ENCODE measurements at places on chromosomes 4 and X. TPM values are rescaled to one million over a fixed set of nuclear protein-coding genes. Genes with fewer than 3 reads are reported as not detected.

Gene HTR2C
- total RNA-seq = 1.7 TPM

Gene ZNF157
- total RNA-seq = 1.4 TPM

Gene VMA21
- total RNA-seq = 111 TPM

Gene UGT2B10
- total RNA-seq = not detected

DNA sequence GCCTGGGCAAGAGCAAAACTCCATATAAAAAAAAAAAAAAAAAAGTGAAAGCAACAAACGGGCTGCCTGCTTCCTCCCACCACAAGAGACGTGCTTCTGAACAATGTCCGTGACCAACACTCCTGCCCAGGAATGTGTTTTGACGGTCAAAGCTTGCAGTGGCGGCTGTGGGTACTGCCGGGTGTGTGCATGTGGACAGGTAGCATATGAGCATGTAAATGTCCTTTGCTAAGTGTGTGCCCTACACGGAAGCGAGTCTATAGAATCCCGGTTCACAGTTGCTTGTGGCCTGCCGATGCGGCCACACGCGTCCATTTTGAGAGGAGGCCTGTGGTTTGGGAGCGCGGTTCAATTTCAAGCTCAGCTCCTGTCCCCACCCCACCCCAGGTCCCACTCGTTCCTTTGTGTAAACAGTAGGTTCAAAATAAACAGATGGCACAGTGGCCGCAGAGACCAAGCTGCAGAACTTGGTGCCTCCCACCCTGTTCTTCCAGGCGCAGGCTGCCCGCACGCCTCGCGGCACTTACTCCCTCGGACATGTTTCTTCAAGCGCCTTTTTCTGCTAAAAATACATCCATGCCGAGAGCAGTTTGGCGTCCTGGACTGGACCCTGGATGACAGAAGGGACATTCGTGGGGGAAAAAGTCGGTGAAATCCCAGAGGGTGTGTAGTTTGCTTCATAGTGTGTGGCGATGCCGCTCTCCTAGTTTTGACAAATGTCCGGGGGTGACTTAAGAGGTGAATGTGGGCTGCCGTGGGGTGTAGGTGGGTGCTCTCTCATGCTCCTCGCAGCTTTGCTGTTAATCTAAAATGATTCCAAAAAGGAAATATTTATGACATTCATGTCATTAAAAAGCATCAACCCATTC, 11.5 kb upstream of the NKX1-1 start:
- H3K4me1 ChIP-seq = peaks cover 7% of the 10 kb centered on the region
- H3K36me3 ChIP-seq = no peaks in the 10 kb centered on the region
- DNase-seq = no peak
- no peak overlapping the region for H3K27ac ChIP-seq

Gene WFS1
- 8.8 TPM for total RNA-seq

Gene HTRA3
- 2.3 TPM for total RNA-seq

Gene VCX2
- not detected for total RNA-seq

DNA sequence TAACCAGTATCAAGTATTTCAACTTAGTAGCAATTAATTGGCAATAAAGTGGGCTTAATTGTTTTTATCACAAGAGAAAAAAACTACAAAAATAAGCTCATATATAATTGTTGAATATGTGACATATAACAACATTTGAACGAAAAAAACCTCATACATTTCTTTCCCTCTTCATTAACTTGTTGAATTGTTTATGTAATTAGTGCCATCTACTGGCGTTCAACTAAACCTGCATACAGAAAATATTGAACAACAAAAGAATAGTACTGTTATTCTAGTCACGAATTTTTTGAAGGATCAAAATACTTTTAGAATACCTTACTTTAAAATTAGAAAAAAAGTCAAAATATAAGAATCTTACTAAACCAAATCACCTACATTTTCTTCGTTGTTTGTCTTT, 586.5 kb upstream of the FTHL17 start:
- no peaks in the 10 kb centered on the region for H3K36me3 ChIP-seq
- DNase-seq = no peak
- H3K27me3 ChIP-seq = no peaks in the 10 kb centered on the region
- H3K4me3 ChIP-seq = no peak overlapping the region
- no peaks in the 10 kb centered on the region for H3K4me1 ChIP-seq

GRCh38 chr4:6427439-6428090, 44.8 kb downstream of the PPP2R2C start:
- no peak overlapping the region for H3K4me3 ChIP-seq
- H3K4me1 ChIP-seq = no peaks in the 10 kb centered on the region
- no peaks in the 10 kb centered on the region for H3K27me3 ChIP-seq
- DNase-seq = peak; percentile 59
- H3K36me3 ChIP-seq = no peaks in the 10 kb centered on the region

DNA sequence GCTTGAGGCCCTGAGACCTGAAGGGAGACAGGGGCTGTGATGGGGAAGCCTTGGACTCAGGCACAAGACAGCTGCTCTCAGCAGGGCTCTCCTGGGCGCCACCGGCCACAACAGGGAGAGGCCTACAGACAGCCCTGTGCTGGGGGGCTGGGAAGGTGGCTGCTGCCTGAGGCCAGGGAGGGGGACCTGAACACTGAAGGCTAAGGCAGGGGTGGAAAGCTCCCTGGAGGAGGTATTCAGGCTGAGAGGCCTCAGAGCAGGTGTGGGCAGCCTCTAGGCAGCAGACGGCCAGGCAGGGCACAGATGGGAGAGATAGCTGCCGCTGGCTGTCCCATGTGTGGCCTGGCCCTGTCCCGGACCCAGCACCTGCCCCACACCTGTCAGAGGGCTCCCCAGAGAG, 33.0 kb downstream of the TACC3 start:
- no peak for DNase-seq
- H3K27ac ChIP-seq = no peak overlapping the region
- no peak overlapping the region for H3K4me3 ChIP-seq
- no peaks in the 10 kb centered on the region for H3K36me3 ChIP-seq
- H3K4me1 ChIP-seq = peaks cover 3% of the 10 kb centered on the region

DNA sequence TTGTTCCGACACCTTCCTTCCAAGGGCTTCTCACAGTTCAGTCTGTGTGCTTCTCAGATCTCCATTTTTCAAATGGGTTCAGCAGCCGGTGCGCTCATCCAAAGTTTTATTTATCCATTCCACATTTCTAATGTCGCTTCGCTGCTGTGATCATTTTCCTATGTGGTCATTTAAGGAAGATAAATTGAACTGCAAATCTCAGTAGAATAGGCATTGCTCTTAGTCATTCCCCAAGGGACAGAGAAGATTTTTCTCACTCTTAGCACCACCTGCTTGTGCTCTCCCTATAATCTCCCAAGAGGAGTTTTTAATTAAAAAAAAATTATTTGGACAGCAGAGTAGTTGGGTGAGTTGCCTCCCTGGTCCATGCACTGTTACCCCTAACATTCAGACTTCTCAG, 278.9 kb upstream of the GATB start:
- no peaks in the 10 kb centered on the region for H3K36me3 ChIP-seq
- DNase-seq = no peak
- no peaks in the 10 kb centered on the region for H3K4me1 ChIP-seq

GRCh38 chrX:41522081-41522480, 74.9 kb downstream of the NYX start:
- no peak overlapping the region for H3K4me3 ChIP-seq
- H3K27me3 ChIP-seq = no peaks in the 10 kb centered on the region
- DNase-seq = no peak

DNA sequence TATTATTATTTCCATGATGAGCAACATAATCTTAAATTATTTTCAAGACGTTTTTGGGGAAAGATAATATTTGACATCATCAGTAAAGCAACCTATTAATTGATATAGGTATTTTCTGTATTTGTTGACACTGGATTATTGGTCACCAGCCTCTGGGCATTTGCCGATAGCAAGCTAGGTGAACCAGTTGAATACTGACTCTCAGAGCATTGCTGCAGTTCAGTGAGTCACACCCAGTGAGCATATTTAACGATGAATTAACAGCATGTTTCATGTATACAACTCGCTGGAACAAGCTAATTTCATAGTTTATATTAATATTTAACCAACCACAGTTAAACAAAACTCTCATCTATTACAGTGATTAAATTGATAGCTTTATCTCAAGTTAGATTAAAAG, 1006.0 kb upstream of the DIAPH2 start:
- no peak overlapping the region for H3K4me3 ChIP-seq
- H3K4me1 ChIP-seq = no peaks in the 10 kb centered on the region
- H3K27ac ChIP-seq = no peak overlapping the region

- no peak overlapping the region for H3K4me3 ChIP-seq
- H3K27me3 ChIP-seq = no peaks in the 10 kb centered on the region
- H3K27ac ChIP-seq = no peak overlapping the region
- DNase-seq = no peak
Measured at GRCh38 chrX:39360101-39360500, 558.8 kb downstream of the MID1IP1 start.
